ENCODE measurements at places on chromosomes 13 and 19.

DNA sequence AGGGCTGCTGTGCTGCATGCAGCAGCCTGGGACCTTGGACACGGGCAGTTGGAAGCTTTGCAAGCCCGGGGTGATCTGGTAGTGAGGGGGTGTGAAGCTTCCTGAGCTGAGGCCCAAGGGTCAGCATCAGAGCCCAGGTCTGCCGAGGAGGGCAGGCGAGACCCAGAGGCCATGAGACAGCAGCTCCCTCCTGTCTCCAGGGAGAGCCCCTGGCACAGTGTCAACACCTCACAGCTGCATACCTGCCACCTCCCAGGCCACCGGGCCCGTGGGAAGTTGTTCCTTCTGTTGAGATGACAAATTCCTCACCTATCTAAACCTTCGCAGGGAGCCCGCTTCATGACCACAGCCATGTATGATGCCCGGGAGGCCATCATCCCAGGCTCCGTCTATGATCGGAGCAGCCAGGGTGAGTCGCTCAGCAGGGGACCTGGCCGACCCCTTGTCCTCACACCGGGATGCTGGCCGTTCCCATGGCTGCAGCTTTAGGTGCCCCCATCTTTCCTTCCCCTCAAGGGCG, 32.1 kb downstream of the CERS1 start:
- no peak for DNase-seq

- no peak for DNase-seq
These were observed 52.8 kb downstream of the ELF1 start for GRCh38 chr13:40966298-40966697.

- DNase-seq, result peak; percentile 55
These were observed 16.9 kb downstream of the FAM187B start for GRCh38 chr19:35211545-35212230.

GRCh38 chr13:50080203-50080910, 65.1 kb downstream of the KCNRG start:
- peak; percentile 35 for DNase-seq

- no peak for DNase-seq
These were observed 81.0 kb upstream of the MAB21L1 start for GRCh38 chr13:35557475-35557874.

DNA sequence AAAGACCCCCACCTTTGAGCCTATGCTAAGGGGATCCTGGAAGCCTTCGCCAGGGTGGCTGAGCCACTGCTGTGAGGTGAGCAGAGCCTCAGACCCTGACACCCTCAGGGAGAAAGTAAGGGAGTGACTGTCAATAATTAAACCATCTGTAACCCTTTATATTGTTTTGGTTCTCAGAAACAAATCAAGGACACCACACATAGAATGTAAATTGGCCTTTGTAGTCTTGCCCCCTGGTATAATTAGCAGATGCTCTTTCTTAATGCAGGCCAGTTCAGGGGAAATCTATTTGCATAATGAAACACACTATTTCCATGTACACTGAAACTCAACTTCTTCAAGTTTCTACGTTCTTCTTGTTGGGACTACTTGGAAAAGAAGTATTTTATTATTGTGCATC, 127.7 kb upstream of the EDNRB start:
- no peak for DNase-seq

DNA sequence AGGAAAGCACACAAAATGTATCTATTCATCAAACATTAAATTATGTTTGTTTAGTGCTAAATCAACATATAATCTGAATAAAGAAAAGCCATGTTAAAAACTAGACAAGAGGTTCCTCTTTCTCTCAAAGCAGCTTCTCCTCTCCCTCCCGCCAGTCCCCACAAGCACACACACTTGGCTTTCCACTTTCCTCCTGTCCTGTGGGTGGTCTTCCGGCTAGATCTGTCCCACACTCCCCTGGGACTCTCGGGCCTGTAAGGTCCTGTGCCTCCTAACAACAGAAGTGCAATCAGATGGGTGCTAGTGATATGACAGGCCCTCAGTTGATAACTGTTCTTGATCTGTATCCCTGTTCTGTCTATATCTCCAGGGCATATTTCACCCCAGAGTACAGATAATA, 45.6 kb upstream of the RAP2A start:
- no peak for DNase-seq

DNA sequence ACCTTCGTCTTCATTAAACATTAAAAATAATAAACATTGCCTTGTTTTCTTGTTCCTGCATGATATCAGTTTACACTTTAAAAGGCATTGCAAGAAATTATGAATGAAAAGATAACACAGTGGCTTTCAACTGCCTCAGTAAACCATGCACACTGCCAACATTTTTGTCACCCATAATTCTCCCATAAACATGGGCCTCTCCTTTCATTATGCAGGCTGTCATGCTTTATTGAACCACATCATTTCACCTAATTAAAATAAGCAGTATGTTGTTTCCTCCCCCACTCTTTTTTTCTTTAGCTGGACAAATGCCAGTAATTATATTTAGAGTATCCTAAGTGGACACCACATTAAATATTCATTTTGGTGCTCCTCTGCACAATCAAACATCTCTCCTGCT, 1566.5 kb upstream of the SLC10A2 start:
- no peak for DNase-seq

GRCh38 chr19:32817569-32818476, 51.7 kb downstream of the SLC7A9 start:
- no peak for DNase-seq

GRCh38 chr13:19596960-19597361, 35.6 kb upstream of the TPTE2 start:
- no peak for DNase-seq

GRCh38 chr19:1725100-1726064, 27.9 kb upstream of the ONECUT3 start:
- DNase-seq, result peak; percentile 63

- DNase-seq, result peak; percentile 64
These were observed 15.9 kb downstream of the ZNF787 start for GRCh38 chr19:56105090-56105701.

DNA sequence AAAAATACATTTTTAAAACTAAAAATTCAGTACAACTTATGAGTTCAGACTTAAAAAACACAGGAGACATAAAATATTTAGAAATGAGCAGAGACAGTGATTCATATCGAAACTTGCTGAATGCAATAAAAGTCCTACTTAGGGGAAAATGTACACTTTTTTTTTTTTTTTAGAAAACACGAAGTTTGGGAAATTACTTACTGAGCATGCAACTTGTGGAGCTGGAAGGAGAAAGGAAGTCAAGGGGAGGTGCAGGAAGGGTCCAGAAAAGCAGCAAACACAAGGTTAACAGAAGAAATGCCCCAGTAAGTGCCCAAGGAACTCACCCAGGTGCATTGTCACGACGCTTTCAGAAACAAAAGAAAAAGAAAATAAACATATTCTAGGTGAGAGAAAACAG, 18.6 kb upstream of the LAIR1 start:
- no peak for DNase-seq

DNA sequence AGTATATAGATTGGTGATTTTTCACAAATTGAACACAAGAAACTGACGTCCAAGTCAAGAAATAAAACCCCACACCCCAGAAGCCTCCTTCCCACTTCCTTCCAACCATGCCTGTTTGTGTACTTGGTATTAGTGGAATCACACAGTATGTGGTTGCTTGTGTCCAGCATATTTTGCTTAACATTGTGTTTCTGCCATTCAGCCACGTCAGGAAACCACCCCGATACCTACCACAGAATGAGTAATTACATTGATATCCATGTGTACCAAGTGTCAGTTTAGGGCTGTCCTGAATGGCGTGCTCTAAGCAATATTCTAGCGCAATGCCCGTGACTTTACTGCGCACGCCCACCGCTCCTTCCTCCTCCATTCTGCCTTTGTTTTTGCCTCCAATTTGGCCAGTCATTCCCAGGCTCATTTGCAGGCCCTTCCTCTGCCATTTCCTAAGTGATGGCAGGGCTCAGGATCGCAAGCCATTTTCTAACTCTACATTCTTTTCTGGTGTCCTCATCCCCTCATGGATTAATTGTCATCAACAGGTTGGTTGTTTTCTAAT, 25.9 kb upstream of the MPHOSPH8 start:
- DNase-seq, result no peak

DNA sequence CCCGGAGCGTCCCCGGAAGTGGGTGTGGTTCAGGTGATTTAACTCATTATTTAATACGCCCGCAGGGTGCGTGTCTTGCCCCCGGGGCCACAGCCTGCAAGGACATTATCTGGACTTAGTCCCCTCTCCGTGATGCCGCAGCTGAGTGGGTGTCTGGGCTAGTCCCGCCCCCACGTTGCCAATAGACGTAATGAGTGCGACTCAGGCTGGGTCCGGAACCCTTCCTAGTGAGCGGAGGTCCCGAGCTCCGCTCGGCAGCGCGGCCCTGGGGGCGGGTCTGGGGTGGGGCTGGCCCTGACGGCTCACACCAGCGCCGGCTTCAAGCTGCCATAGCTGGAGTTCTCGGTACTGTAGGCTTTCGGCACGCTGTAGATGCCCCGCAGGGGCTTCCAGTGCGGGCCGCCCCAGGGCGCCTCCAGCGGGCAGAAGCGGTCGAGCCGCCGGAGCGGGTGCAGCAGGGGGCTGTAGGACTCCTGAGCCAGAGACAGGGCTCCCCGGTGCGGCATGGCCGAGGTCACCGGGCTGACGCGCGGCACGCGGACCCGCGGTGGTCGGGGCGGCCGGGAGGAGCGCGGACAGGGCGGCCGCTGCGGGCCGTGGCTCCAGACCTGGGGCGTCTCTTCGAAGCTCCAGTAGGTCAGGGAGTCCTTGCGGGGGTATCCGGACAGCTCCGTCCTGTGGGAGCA, 918 bp upstream of the LHB start:
- DNase-seq, result peak; percentile 69

DNA sequence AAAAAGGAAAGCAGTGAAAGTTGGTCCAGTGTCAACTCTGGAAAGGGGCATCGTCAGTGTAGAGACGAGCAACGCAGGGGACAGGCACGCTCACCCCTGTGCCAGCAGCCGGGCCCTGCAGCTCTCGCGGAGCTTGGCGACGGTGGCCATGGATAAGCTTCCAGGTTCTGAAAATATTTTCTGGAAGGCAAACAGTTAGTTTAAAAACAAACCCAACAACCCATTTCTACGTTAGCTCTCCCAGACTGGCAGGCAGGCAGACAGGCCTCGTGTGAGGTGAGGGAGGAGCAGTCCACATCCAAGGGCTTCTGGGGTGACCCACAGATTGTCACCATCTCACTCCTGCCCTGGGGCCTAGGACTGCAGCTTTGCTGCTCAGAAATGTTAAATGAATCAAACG, 27.4 kb downstream of the LAMP1 start:
- no peak for DNase-seq

DNA sequence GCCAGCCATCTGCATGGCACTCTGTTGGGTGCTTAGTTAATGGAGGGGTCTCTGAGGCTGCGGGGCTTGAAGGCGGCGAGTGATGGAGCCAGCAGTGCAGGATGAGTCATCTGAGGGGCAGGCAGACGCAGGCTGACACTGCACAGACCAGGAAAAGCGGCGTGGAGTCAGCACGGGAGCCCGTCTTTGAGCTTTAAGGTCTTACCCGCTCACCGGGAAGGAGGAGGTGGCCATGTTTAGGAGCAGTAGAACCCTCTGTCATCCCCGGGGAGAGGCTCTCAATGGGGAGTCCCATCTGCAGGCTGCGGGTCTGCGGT, 13.1 kb downstream of the NAXD start:
- DNase-seq, result no peak

DNA sequence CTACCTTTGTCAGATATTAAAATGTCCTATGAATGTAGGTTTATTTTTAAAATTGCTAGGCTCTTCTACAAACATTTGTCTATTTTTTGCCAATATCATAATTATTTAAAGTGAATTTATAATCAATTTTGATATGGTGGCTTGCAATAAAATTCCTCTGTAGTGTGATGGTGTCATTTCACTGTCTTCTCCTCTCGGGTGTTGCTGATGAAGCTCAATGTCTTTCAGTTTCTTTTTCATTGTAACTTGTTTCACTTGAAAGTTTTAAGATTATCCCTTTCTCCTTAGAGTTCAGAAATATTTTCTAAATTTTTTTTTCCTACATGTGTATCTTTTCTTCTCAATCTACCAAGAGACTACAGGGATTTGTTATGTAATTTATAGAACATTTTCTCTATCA, 267.1 kb upstream of the EDNRB start:
- no peak for DNase-seq

DNA sequence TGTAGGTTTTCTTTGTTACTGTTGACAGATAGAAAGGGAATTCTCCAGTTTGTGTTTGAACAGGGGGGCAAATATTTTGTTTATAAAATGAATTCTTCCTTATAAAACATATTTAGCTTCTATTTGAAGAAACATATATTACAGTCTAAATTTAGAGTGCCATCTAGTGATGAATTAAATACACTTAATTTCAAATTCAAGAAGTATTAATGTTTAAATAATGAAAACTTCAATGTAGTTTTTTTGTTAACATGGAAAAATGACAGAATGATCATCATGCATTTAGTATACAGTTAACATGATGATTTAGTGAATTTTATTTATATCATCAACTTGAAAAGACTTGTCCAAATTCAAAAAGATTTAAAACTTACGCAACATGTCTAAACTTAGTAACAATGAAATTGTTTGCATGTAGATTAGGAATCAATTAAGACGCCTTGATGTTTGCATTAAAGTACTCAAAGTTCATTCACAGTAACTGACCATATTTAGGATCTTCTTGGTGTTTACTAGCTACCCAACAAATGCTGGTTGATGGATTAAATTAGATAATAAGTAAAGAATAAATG, 765.9 kb upstream of the SLITRK1 start:
- DNase-seq, result no peak

DNA sequence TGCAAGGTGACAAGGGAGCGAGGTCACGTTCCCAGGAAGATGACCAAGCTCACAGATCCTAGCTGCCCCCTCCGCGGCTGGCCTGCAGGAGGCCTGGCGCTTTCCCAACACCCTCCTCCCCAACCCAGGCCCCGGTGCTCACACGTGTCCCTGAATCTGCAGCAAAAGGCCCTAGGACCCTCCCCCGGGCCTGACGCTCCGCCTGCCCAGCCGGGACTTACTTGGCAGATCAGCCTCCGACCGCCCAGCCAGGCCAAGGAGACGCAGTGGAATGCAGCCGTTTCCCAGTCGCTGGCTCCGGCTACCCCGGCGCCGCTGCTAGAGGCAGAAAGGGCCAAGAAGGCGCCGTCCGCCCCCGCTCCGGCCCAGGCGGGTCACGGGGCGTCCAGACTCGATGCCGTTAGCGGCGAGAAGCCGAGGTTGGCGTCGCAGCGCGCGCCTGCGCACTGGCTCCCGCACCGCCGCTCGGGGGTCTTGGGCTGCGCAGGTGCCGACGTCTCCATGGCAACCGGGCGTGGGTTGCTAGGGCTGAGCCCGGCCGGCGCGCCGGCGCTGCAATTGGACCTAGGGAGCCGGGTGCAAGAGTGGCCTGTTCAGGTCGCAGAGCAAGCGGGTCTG, at the start of gene PNMA8A:
Gene PNMA8A, minus strand, starts transcription at position 448 of the 618 bp plus-strand sequence. CDS start 528 bp downstream, outside the sequence.
- DNase-seq, result no peak

DNA sequence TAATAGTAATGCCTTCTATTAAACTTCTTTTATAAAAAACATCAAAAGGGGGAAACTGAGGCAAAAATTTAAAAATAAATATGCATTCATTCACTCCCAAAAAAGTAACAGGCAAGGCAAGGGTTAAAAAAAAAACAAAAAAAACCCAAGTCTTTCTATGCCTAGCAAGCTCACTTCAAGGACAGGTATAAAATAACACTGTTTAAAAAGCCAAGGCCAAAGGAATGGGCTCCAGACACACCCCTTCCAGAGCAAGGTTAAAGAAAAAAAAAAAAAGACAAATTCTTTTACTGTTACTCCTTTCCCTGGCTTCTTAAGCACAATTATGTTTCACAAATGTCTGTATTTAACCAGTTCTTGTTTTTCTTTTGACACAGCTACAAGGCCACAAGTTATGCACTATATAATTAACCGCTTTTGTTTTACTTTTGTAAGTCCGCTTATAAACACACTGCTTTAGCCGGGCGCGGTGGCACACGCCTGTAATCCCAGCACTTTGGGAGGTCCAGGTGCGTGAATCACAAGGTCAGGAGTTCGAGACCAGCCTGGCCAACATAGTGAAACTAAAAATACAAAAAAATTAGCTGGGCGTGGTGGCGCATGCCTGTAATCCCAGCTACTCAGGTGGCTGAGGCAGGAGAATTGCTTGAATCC, 3.6 kb downstream of the SIGLEC11 start:
- DNase-seq, result no peak

Measured in activated CD4-positive, alpha-beta T cell treated with anti-CD3 and anti-CD28 coated beads, Interleukin-2, amount 50 U/mL, for 48 hours (primary cell).